ENCODE measurements at places on chromosomes 1 and 21.

- no peak for DNase-seq
Measured at GRCh38 chr1:32125313-32125712, 17.5 kb downstream of the KPNA6 start.

- DNase-seq, result no peak
Measured at GRCh38 chr1:23394684-23395083, 25.0 kb upstream of the ZNF436 start.

DNA sequence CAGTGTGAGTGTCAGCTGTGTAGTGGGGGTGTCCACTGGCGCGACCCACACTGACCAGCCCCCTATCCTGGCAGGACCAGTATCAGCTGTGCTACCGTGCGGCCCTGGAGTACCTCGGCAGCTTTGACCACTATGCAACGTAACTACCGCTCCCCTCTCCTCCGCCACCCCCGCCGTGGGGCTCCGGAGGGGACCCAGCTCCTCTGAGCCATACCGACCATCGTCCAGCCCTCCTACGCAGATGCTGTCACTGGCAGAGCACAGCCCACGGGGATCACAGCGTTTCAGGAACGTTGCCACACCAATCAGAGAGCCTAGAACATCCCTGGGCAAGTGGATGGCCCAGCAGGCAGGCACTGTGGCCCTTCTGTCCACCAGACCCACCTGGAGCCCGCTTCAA lies 28.1 kb upstream of the KDM4A start:
- no peak for DNase-seq

- DNase-seq, result no peak
Measured at GRCh38 chr1:27074175-27074780, 61.6 kb upstream of the TENT5B start.

DNA sequence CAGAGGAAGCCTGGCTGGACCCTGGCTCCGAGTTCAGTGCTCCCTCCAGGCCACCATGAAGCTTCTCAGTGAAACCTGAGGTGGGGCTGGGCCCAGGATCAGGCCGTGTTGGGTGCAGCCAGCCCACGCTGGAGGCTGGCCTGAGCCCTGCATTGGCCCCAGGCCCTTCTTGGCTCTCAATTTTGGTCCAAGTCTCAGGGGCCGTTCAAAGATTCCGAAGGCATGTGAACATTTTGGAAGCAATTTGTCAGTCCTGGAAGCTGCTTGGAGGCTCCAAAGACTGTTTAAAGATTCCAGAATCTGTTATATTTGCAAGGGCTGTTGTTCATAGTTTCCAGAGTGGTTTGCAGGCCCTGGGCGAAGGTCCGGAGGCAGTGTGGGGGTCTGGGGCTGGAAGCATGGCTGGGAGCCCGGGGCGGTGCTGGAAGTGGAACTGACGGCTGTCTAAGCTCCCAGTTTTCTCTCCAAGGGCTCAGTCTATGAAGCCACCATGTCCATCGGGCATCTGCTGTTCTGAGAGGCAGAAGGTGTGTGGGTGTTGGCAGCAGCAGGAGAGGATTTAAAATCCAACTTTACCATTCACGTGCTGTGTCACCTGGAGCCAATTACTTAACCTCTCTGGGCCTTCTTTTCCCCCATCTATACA lies 104.9 kb downstream of the EPHB2 start:
- no peak for DNase-seq

GRCh38 chr1:178898401-178898800 lies 27.5 kb upstream of the ANGPTL1 start:
- DNase-seq, result no peak

DNA sequence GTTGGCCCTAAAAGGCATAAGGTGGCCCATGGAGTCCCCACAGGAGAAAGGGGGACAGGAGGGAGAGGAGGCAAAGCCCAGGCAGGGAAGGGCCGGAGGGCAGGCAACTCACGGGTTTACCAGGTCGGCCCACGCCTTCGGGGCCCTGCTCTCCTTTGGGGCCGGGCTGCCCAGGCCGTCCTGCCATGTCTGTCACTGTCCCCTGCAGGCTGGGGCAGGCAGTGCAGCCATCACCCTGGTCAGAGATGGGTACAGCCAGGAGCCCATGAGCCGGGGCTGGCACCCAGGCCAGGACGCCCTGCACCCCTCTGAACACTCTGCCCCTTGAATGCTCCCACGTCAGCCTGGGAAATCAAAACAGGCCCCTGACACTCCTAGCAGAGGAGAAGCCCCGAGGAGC lies 19.8 kb downstream of the COL16A1 start:
- no peak for DNase-seq

- DNase-seq, result no peak
Measured at GRCh38 chr1:117793413-117793812, 136.0 kb downstream of the GDAP2 start.

DNA sequence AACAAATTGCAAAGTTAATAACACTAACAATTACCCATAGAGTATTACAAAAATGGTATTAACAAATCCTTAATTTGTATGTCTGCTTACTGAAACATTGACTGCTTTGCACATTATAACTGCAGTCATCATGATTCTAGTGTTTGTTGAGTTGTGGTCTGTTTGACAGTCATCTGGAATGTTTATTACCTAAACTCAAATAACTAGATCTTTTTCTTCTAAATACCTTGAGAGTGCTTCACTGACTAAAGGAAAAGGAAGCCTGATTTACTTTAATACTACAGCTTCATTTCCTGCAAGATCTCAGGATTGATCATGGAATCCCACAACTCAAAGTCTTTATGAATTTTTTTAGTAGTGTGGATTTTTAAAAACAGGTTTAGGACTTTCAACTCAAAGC lies 70.0 kb downstream of the HMCN1 start:
- DNase-seq, result no peak

DNA sequence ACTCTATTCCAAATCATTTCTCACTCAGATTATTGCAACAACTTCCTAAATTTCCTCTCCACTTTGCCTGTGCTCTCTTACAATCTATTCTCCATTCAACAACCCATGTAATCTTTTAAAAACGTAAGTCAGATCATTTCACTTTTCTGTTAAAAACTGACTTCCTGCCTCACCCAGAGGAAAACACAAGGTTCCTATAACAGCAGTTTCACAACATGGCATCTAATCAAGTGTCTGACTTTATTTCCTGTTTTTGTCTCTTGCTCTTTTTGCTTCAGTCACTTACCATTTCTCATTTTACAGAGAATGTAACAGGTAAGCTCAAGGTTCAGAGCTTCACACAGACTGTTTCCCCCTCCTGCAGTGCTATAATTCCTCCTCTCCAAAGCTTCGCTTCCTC lies 560.7 kb downstream of the LRRIQ3 start:
- no peak for DNase-seq
